ENCODE measurements at places on chromosomes 11 and 22.

DNA sequence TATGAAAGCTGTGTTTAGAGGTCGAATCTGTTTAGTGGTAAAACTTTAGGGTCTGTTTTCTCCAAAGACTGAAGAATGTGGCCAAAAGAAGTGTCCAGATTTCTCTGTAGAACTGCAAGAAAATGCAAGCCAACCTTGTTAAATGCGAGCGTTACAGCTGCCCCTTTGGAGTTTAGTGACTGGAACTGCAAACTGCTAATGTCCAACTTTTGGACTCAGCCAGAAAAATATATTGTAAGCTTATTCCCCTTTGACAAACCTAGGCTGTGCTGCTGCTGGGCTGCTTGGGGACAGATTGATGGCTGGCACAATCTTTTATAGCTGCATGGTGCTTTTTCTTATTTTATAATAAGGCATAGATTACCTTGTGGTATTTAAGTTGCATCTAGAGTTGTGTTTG lies 3.9 kb downstream of the TEAD1 start:
- DNase-seq = no peak

- DNase-seq = no peak
These were observed 32.0 kb upstream of the TH start for GRCh38 chr11:2203440-2204259.

GRCh38 chr11:57681168-57681567 lies 13.3 kb downstream of the ZDHHC5 start:
- no peak for DNase-seq

DNA sequence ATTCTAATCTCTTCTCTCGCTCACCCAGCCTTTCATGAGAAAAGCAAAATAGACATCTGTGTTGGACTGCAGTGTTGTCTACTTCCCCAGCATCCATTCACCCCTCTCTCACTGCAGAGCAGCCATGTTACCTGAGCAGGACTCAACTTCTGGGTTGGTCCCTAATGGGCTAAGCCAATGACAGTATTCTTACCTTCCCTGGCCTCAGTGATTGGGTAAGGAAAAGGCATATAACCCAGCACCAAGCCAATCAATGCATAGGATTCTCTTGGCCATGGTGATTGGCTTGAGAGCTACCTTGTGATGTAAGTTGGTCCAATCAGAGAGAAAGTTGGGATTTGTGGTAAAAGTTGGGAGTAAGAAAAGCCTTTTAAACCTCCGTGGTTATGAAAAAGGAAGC lies 99.8 kb upstream of the NECTIN1 start:
- no peak for DNase-seq

GRCh38 chr11:109838026-109838425 lies 255.2 kb upstream of the ZC3H12C start:
- DNase-seq = no peak

DNA sequence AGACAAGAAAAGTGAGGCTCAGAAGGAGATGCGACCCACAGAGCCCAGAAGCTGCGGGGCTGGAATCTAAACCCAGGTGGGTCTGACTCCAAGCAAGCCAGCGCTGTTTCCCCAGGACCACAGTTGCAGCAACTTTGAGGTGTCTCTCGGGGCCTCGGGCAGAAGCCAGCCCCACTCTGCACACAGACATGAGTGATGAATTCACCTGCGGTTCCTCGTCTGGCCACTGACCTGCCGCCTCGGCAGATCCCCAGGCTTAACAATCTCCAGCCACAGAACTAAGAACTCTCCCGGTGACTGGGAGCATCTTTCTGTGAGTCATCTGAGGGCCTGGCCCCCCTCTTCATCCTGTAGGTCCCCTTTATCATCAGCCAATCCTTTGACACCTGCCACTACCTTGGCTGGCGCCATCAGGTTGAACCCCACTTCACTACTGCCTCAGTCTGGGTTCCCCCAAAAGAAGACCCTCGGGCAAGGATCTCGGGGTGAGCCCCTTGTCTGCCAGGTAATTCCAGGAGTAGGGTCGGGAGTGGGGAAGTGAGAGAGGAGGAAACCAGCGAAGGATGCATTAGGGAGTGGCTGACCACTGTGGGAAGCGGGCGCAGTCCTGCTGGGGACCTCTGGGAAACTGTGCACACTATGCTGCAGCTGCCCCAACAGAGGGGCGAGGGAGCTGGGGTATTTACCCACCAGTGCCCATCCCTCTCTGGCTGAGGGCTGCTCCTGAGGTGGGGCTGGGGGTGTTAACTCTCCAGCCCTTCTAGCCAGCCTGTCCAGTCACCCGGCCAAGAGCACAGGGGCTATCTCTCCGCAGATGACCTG lies 33.0 kb upstream of the MN1 start:
- no peak for DNase-seq

- no peak for DNase-seq
These were observed 1.8 kb downstream of the LRRC10B start for GRCh38 chr11:61510166-61510919.

DNA sequence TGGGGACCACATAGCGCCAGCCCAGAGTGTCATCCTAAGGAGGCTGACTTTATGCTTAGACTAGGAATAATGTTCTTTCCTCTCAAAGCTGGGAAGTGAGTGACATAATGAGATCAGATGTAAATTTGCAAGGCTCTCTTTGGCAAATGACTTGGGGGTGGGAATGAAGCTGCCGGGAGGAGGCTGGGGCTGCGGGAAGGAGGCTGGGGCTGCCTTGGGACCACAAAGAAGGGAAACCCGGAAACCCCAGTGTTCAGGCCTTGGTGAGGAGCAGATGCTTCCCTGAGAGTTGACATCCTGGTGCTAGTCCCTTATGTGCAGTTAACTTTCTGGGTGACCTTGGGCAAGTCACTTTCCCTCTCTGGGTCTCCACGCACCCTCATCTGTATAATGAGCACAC lies 182.0 kb downstream of the CHST1 start:
- DNase-seq = no peak

DNA sequence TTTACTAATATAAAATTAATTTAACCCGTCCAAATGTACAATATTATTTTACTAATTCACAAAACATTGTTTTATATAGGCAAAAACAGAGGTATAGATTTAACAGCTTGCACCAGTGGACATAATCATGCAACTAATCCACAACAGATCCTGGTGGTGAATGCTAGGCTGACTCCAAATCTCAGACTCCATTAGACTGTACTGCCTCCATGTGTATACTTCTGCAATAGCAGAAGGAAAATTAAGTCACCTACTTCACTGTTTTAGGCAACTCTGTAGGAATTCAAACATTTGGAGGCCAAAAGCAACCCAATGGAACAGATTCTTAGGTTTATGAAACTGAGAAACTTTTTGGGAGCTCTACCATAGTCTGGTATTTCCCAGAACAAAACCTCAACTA lies 30.0 kb upstream of the RAB39A start:
- DNase-seq = no peak

DNA sequence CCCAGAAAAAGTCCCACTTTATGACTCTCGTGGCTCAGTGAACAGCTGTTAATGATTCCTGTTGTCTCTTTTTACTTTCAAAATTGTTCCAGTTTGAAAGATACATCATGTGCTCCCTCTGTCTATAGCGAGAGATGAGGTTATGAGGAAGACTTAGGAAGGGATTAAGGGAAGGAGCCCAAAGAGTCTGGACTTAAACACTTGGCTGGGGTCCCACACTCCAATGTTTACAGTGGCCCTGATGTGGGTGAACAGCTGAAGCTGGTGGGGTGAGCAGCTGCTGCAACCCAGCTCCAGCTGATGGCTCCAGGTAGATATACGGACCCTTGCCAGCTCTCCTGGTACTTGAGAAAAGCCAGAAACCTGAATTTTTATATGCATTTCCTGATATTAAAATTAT lies 84.5 kb upstream of the PLET1 start:
- DNase-seq = no peak

GRCh38 chr11:29682856-29683255 lies 334.0 kb downstream of the KCNA4 start:
- no peak for DNase-seq

All from NCI-H2081 (cell line).